Pons (tissue), 1 donor: ENCODE measurements at places on chromosomes 3 and 15.

GRCh38 chr3:132236701-132237651 is 80.2 kb upstream of the ACP3 start:
- no peak for DNase-seq

DNA sequence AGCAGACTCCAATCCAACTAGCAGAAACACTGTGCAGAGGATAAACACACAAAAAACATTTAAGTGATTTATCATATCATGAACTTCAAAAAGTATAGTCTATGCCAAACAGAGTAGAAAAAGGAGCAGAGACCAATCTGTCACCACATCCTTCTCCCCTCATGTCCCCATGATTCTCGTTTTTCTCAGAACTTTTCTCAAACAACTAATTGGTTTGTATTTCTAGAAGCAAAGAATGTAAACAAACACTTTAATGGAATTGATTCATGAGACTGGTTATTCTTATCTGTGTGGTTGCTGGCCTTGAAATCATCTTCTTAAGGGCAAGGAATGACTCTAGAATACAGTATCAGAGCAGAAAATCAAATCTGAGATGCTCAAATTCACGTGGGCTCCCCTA is 294.2 kb upstream of the THBS1 start:
- no peak for DNase-seq

GRCh38 chr15:73254598-73254997 is 114.2 kb downstream of the HCN4 start:
- no peak for DNase-seq

GRCh38 chr3:64648927-64649906 is 38.6 kb downstream of the ADAMTS9 start:
- no peak for DNase-seq

DNA sequence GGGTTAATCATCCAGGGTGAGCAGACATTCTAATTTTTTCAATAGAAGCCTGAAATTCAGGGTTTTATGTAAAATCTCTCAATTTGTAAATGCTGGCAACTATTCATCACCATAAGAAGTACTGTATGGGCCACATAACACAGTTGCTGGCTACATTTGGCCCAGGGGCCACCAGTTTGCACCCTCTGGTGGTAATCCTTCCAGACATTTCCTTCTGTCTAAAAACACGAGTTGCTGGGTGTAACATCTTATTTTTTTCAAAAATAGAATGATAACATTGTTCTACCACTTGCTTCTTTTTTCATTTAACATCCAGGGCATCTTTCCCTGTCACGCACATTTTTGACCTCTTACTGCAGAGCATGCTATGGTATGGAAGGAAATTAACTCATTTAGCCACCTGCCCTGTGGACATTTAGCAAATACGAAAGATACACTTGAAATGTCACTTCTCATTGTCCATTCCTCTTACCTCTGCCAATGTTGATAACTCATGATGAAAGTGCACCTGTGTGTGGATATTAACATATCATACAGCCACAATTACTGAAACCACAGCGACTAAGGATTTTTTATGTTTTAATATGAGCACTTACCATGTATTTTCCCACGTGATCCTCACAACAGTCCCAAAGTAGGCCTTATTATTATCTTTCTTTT is 117.5 kb upstream of the ARHGEF3 start:
- DNase-seq = peak; percentile 66

DNA sequence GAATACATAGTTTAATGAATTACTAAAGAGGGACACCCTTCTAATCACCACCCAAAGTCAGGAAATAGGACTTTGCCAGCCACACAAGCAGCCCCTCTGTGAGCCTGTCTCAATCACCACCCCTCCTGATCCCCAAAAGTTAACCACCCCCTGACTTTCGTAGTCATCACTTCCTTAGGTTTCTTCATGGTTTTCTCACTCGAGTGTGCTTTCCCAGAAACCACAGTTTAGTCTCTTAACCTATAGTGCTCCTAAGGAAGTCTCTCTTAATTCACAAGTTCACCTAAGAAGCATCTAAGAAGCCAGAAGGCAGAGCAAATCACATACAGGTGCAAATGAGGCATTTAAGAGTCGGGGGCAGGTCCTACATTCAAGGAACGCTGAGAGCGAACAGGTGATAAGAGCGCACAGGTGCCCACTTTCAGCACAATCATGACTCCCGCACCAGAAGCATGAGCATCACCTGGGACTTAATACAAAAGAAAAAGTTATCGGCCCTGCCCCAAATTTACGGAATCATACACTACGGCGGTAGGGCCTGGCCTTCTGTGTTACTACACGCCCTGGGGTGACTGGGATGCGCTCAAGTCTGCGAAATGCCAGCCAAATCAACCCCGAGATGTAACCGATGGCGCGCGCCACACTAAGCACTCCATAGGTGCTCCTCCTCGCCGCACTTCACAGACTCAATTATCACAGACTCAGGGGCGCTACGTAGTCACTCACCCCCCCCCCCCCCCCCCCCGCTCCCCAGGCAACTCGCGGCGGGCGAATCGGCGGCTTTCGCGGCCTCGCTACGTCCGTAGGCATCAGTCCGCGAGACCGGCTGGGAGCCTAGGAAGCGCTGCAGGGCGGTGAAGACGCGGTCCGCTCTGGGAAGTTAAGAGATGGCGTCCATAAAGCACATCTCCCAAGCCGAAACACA is 815 bp downstream of the ULK4 start:
- peak; percentile 3 for DNase-seq

GRCh38 chr15:71782422-71783165 is 27.8 kb upstream of the NR2E3 start:
- DNase-seq = no peak

GRCh38 chr3:188746291-188746783 is 425.4 kb upstream of the TPRG1 start:
- no peak for DNase-seq

DNA sequence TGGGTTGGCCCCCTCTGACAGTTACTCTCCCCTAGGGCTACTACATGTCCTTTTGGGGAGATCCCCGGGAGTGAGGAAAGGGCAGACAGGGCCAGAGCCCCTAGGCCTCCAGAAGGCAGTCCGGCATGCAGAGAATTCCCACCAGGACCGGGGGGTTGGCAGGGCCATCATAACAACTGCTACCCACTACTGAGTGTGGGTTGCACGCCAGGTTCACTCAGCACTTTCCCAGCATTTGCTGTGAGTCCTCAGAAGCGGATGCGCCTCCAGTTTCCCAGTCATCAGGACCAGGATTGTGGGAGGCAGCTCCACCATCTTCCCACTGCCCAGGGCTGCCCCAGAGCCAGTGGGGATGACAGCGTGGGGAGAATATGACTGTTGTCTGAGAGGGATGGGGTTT is 51.2 kb upstream of the HERC1 start:
- DNase-seq = no peak

- DNase-seq = peak; percentile 81
Observed at GRCh38 chr3:42012935-42013690, 51.2 kb upstream of the ULK4 start.

DNA sequence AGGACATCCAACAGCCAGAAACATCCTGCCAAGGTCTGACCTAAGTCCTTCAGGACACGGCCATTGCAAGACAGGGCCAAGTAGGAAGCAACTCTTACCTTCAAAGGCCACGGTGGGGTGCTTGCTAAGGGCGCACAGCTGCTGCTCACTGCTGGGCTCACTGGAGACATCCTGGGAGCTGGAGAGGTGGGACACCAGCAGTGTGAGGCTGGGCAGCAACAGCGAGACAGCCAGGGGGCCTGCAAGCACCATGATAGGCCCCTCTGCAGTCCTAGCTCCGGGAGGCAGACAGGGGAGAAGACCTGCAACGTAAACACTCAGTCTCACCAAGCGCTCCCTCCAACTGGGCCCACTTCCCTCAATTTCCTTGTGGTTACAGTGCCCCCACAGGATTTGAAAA is 79.2 kb downstream of the SEMA5B start:
- no peak for DNase-seq

- DNase-seq = no peak
Observed at GRCh38 chr3:71062037-71062932, 521.2 kb downstream of the FOXP1 start.

DNA sequence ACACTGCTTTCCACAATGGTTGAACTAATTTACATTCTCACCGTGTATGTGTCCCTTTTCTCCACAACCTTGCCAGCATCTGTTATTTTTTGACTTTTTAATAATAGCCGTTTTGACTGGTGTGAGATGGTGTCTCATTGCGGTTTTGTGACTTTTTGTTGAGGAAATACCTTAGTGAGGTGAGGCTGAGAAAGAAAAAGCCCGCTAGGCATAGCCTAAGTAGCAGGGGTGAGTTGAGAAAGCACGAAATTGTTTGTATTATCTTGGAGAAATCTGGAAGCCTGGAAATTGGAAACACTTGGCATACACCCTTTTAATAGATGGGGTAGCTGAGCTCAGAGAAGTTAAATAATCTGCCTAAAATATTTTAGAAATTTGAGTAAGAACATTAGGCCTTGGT is 61.5 kb upstream of the CFAP161 start:
- DNase-seq = no peak

GRCh38 chr15:69509131-69509530 is 56.5 kb downstream of the RPLP1 start:
- DNase-seq = no peak

DNA sequence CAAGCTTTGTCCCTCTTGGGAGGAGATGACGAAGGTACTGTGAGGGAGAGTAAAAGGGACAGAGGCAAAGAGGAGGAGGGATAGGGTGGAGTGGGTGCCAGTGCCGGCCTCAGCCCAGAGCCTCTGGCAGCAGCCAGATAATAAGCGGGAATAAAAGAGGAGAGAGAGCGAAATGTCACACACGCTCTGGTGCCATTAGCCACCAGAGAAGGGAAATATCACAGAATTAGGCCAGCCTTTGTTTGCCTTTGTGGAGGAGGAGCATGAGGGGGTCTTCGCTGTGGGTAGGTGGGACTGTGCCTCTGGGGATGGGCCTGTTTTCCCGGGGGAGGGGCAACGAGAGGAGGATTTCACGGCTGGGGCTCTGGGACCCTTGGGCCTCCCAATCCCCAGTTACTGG is 67.8 kb downstream of the LINGO1 start:
- no peak for DNase-seq

DNA sequence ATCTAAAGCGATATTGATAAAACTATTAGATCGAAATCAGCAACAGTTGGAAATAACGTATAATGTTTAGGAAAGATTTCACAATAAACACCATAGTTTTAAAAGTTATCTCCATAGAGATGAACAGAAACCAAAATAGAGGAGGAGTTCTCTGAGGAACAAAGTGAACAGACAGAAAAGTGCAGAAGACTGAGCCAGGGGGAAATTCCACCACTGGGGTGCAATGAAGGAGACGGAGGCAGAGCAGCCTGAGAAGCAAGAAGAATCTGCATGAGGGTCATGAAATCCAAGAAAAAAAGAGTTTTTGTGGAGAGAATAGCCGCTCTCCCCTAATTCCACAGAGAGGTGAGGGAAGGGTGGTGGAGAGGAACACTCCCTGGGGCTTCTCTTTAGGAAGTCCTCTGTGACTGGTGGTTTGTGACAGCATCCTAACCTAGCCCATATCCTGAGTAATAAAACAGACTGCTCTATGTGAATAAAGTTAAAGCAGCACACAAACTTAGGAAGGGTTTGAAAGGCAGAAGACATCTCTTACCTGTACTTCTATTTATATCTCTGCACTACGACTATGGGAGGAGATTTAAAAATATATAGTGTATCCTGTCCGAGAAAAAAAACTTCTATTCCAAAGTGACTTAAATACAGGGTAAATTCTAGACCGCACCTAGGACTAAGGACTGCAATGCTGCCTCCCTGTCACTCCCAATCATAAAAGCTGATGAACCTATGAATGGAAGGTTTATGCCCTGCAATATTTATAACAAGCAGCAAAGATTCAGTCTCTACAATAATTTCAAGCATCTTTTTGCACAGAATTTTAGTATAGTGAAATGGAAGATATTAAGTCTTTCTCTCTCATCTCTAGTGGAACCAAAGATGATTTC is 22.9 kb downstream of the ATP8B4 start:
- DNase-seq = no peak

- no peak for DNase-seq
Observed at GRCh38 chr15:36810656-36811449, 231.4 kb downstream of the CDIN1 start.

GRCh38 chr15:39247574-39247973 is 333.3 kb upstream of the THBS1 start:
- no peak for DNase-seq

DNA sequence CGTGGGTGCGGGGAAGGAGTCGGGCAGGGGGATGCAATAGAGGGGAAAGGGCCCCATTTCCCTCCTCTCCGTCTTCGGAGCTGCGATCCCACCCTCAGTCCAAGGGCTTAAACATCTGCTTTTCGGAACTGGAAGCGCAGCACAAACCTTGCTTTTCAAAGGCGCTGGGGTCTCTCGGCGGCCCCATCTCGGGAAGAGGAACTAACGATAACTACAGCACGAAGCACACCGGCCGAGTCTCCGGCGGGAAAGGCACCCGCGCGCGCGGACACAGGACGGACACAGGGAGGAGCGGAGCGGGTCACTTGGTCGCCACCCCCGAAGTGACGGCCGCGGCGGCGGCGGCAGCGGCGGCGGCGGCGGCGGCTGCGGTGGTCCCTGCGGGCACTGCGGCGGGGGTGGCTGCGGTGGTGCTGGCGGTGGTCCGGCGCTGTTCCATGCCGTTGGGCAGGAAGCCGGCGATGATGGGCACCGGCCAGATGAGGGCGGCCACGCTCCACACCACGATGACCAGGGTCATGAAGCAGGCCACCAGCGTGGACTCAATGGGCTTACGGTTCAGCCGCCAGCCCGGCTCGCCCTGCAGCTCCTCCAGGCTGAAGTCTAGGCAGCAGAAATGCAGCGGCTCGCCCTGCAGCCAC is 1.1 kb downstream of the TMEM158 start:
- DNase-seq = peak; percentile 50
